ENCODE measurements at places on chromosomes 4 and X.

GRCh38 chrX:74451450-74452198 lies 30.3 kb downstream of the SLC16A2 start:
- DNase-seq, result no peak

- no peak for DNase-seq
These were observed 66.3 kb downstream of the TSPAN7 start for GRCh38 chrX:38627683-38628082.

DNA sequence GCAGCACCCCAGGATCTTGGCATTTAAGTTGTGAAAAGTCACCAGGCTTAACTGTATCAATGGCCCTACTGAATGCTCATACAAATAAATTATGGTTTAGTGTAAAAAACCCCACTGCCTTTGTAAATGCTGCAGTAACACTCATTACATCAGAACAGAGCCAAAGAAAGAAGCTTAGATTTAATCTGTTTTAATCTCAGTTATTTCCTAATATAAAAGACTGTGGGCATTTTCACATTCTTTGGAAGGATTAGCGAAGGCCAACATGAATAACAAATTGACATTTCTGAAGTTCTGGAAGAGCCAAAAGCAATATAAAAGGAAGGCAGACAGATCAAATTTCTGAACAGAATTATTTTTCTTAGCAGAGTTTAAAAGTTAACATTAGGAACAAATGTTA lies 140.0 kb upstream of the HCCS start:
- no peak for DNase-seq

DNA sequence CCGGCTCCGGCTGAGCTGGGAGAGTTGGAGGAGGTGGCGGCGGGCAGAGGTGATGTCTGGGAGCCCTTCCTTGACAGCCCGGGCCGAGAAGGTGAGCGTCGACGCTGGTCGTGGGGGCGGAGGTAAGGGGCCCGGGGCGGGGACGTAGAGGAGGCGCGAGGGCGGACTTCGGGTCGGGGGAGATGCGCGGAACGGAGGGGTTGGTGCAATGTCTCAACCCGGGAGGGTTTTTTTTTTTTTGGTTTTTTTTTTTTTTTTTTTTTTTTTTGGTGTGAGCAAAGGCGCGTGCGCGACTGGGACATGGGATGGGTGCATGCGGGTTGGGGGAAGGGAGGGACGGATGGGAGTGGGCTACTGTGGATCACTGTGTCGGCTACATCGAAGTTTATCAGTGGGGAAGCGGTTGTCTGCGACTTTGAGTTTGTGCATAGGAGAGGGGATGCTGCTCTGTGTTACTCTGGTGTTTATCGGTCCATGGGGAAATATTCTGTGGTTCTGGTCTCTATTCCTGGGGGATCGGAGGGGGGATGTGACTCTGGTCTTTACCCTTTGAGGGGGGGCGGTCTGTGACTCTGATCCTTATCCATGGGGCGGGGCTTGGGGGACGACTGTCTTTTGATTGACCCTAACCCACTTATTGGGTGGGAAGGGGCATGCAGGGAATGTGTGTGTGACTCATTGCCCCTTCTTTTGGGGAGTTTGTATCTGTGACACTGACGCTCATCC lies 537 bp downstream of the RBM10 start:
- DNase-seq, result no peak

DNA sequence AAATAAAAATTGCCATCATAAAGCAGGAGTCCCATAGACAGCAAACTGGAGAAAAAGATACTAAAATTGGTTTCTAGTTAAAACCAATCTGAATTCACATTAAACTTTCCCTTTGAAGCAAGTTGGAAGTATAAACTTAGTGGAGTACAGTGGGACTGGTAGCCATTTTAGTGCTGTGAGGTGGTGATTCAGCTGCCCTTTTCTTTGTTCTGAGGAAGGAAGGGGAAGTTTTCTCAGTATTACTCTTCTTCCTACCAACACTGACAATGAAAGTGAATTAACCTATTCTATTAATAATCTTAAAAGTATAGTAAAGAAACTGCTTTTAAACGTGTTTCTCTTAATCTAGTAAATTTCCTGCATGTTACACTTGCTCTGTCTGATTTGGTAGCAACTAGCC lies 36.7 kb downstream of the SLC9A6 start:
- DNase-seq, result no peak

- no peak for DNase-seq
These were observed 128.4 kb downstream of the ZMAT1 start for GRCh38 chrX:101803451-101803850.

- no peak for DNase-seq
These were observed 7.6 kb downstream of the SLC25A14 start for GRCh38 chrX:130347321-130347720.
